HFF-Myc (cell line): ENCODE measurements at places on chromosomes 12 and 14.

DNA sequence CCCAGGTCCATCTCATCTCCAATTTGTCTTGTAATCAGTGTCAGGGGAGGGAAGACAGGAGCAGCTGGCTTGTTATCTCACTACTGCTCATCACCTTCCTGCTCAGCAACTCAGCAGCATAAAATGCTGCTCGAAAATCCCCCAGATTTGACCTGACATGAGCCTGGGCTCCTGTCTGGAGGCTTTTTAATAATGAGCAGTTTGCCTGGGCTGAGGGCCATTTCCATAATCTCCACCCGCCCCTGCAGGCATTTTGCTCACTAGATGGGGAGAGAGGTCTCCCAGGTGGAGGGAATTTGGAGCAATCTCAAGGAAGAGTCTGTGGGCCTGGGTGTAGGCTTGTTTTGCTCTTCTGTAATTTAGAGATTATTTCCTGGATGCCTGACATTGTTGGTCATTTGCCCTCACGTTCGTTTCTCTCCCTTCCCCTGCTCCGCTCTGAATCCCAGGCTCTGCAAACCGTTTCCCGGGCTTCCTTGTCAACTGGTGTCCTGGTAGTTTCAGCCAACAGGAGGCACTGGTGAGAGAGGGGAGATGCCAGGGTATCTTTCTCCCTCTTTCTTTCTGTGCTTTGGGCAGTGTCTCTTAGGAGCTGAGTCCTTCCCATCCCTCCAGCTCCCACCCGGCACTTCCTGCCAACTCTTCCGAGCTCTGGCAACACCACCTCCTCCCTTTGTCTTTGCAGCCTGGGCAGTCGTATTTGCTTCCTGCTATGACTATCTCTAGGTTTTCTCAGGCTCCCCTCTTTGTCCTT lies 299.2 kb downstream of the GLT1D1 start:
- DNase-seq, result no peak

- no peak for DNase-seq
Observed at GRCh38 chr12:125079648-125080645, 14.7 kb downstream of the AACS start.

DNA sequence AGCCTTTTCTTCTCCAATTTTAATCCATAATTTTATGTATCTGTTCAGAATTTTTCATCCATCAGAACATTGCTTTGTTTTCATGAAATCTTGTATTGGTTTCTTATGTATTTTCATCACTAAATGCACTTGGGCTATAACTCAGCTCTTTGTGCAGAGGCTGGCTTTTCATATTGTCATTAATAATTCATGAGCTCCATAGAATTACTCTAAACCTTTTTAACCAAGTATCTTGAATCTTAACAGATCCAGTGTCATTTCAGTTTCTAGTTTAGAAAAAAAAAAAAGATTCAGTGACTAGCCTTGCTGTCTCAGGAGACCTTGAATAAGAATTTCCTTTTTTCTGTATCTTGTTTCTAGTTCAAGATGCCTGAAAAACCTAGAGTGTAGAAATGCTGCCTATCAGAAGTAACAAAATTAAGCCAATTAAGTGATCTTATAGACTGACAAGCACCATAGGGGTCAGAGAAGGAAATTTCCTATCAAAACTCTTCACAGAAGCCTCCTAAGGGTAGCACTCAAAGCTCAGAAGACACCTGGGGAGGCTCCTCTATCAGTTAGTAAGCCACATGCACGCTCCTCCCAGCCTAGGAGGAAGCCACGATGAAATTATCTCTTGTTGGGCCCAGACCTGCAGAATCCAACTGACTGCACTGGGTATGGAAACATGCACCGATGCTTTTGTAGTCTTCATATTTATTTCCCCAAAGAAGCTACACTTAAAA lies 163.4 kb downstream of the KICS2 start:
- no peak for DNase-seq

DNA sequence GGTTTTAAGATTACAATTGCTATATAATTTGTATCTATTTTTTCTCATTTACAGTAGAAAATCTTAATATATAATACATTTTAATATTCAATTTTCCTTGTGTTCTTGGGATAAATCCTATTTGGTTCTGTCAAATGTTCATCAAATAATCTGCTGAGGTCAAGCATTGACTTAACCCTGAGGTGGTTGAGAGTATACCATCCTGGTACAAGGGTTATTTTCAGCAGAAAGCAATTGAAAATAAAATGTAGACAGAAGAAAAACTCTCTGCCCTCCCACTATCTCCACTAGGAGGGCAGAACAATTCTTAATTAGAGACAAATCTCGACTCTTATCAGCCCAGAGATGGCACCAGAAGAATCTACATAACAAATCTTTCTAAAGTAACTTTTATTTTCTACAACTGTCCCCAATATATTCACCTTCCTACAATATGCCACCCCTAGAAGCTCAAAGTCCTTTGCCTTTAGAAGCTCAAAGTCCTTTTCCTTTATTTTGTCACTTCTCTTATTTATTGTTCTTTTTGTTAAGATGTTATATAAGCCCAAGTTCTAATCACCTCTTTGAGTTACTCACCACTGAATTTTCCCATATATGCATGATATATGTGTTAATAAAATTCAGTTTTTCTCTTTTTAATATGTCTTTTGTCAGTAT lies 57.9 kb upstream of the ERGIC2 start:
- DNase-seq, result no peak
